Colonic mucosa (tissue), 4 donors: ENCODE measurements at places on chromosomes 7 and 10.

GRCh38 chr10:119815671-119816070 is 57.0 kb downstream of the MCMBP start:
- DNase-seq, result no peak

DNA sequence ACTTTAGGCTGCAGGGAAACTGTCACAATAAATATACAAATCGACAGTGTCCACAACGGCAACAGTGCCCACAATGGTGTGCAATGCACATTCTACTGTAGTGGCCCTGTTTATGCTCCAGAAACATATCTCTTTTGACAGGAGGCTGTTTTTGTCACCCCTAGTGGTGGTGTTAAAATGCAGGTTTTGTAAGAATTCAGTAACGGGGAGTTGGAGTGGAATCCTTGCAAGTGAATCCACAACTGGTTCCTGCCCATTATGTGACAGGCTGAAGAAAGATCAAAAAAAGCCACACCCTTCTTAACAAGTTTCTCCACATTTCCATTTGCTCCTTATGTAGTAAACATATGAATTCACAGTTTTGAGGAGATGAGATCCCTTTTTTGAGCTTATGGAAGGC is 58.5 kb downstream of the BEND7 start:
- no peak for DNase-seq

DNA sequence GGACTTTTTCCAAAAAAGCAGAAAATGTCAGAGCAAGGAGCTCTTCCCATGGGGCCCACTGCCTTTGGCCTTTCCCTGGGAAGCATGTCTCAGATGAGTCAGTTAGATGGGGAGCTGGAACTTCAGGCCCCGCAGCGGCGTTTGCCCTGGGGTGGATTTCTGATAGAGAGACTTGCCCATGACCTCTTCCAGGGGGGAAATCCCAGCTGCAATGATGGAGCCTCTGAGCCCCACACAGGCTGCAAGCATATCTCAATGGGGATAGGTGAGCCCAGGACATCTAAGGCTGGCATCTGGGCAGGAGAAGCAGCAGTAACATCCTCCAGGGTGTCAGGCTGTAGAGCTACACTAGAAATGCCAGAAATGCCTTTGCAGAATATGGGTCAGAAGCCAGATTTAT is 269.2 kb upstream of the TCERG1L start:
- DNase-seq, result no peak

- no peak for DNase-seq
Measured at GRCh38 chr10:28783087-28783486, 105.8 kb downstream of the BAMBI start.
